Suppressor macrophage treated with lipopolysaccharide for 4 hours (primary cell): ENCODE measurements at places on chromosomes 1 and 21.

- DNase-seq, result no peak
These were observed 2.1 kb downstream of the TIE1 start for GRCh38 chr1:43302721-43303470.

- peak; percentile 80 for DNase-seq
These were observed 4.2 kb upstream of the PRXL2B start for GRCh38 chr1:2582391-2582790.

- DNase-seq, result peak; percentile 31
These were observed 42.8 kb upstream of the ATF3 start for GRCh38 chr1:212565571-212566305.

GRCh38 chr1:219121679-219122078 lies 52.0 kb upstream of the LYPLAL1 start:
- no peak for DNase-seq

- DNase-seq, result no peak
These were observed 30.4 kb downstream of the RRP1 start for GRCh38 chr21:43819511-43820405.

- DNase-seq, result no peak
These were observed 33.9 kb upstream of the PIGC start for GRCh38 chr1:172477741-172478140.

GRCh38 chr1:179776831-179777230 lies 33.7 kb downstream of the FAM163A start:
- DNase-seq, result no peak

DNA sequence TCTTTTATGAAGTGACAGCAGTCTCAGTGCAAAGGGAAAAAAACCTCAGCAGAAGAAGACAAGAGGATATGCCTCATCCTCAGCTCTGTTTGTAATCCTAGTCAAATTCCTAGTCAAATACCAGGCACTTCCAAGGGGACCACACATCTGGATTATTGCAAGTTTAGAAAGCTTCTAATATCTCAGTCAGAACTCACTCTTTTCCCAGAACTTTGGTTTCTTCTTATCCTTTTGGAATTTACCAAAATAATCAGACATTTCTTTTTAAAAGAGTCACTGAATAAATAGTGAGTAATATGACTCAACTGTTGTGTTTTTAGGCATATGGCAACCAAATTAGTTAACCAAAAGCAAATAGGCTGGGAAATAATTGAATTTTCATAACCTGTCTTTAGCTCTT lies 47.8 kb downstream of the PRRX1 start:
- DNase-seq, result no peak

DNA sequence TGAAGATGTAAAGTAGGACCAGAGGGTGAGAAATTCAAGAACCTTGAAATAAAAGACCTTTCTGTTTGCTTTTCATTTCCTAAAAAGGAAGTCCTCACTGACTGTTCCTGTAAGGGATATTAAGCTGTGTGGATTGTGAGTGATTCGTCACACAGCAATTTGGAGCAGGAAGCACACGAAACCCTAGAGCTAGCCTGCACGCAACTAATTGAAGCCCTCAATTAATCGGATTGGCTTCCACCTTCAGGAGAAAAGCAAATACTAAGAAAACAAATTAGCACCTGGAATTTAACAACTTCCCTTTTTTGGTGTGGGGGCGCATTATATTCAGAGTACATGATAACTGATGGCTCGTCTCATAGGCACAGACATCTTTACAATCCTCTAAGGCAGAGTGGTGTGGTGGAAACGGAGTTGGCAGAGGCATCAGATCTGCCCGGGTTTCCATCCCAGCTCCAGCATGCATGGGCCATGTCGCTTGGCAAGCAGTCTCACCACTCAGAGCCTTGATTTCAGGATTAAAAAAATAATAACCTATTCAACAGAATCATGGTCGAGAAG lies 95.2 kb downstream of the KCNJ15 start:
- peak; percentile 61 for DNase-seq

- peak; percentile 35 for DNase-seq
These were observed 84.9 kb upstream of the SLC44A3 start for GRCh38 chr1:94734963-94735901.

DNA sequence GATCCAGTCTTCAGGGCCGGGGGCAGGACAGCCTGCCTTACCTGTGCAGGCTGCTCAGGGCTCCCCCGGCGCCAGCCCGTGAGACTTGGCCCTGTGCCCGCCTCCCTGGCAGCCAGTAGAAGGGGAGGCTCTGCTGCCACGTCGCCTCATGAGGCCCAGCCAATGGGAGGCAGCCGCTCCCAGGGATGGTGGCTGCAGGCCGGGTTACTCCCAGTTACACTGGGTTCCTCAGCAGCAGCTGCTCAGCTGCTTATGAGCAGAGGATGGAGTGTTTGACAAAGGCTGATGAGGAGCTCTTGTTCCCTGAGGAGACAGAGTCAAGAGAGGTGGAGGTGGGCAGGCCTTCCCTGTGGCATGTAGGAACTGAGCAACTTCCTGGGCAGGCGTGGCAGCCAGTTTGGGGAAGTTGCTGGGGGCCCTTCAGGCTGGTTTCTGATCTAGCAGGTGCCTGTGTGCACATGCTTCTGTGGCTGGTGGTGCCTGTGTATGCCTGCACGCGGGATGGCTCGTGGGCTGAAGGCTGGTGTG lies 5.5 kb downstream of the MFSD2A start:
- peak; percentile 56 for DNase-seq

GRCh38 chr1:155392898-155393411 lies 72.3 kb downstream of the RUSC1 start:
- no peak for DNase-seq

DNA sequence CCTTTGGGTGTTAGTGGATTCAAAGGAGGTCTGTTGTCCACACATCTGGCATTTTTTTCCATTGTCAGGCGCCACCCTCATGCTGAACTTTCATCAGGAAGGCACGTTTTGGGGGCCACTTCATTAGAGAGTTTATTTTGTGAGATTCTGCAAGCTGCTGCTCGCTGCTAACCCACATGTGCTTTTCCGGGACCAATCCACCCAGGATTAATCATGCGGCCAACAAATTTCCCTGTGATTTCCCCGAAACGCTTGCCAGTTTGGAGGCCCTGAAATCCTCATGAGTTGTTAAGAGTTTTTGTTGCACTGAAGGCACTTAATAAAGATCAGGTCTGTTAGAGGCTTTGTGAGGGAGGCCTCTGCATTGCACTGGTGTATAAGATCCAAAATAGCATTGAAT lies 2.4 kb downstream of the PDPN start:
- no peak for DNase-seq

- DNase-seq, result peak; percentile 96
These were observed 37.0 kb downstream of the MIA3 start for GRCh38 chr1:222654849-222655248.

- no peak for DNase-seq
These were observed 96.4 kb upstream of the KCNJ6 start for GRCh38 chr21:38012672-38013071.

GRCh38 chr1:183454377-183454776 lies 17.9 kb upstream of the SMG7 start:
- no peak for DNase-seq

DNA sequence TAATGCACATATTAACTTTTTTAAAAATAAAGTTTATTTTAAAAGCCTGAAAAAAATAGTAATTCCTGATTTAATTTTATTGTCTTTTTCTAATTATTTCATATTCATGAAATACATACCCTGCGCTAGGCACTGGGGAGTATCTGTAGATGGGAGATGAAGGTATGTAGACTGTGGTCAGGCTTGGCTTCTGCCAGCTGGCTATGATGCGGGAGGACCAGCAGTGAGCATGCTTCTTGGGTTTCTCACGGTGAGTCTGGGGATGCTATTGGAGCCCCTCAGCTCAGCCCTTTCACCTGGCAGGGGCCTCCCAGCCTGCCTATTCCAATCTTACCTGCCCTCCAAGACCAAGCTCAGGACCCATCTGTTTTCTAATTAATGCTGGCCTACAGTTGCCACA lies 138.4 kb downstream of the NOS1AP start:
- DNase-seq, result no peak

DNA sequence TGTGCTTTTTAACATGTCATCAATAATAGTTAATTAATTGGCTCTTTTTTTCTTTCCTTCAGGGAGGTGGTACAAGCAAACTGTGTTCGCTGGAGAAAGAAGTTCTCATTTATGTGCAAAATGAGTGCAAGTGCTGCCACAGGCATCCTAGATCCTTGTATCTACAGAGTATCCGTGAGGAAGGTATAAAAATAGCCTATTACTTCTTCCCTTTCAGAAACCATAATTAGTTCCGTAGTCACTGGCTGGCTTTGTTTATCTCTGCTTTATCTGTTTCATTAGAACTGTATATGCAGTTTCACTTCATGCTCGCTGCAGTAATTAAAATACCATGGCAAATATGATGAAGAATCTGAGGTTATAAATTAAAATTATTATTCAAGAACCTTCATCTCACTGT lies 40.6 kb downstream of the EEIG2 start:
- no peak for DNase-seq

GRCh38 chr1:67674260-67675011 lies 10.6 kb upstream of the GADD45A start:
- peak; percentile 17 for DNase-seq

- no peak for DNase-seq
These were observed 9.9 kb upstream of the F3 start for GRCh38 chr1:94551449-94551848.

GRCh38 chr1:161313554-161314200 lies 504 bp upstream of the SDHC start:
- peak; percentile 7 for DNase-seq

DNA sequence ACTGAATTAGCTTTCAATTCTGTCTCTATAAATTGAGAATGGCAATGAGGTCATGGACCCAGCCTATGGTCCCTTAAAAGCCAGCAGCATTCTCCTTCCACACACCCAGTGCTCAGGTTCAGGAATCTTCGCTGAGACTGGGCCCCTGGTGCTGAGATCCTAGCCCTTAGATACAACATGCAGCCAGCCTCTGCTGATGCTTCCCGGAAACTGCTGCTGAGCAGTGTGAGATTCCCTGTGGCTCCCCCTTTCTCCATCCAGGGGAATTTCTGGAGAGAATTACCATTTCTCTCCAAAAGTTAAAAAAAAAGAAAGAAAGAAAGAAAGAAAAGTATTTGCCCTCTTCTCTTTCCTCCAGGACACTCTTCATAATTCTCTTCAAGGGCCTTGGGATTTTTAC lies 31.7 kb upstream of the RALGPS2 start:
- DNase-seq, result no peak

GRCh38 chr21:39452207-39452969 lies 618 bp downstream of the SH3BGR start:
- DNase-seq, result peak; percentile 9

DNA sequence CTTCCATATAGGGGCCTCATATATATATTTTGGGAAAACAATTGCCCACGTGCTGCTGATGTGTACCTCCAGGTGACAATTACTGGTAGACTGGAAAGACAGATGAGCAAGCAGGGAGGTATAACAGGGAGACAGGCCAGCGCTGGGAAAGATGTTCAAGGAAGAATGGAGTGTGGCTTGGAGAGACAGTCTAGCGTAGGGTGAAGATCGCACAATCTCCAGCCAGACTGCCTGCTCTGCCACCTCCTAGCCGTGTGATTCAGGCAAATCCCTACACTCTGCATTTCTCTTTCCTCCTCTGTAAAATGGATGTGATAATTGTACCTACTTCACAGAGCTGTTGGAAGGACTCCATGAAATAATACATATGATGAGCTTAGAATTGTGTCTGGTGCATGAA lies 66.1 kb downstream of the TMCO4 start:
- no peak for DNase-seq

DNA sequence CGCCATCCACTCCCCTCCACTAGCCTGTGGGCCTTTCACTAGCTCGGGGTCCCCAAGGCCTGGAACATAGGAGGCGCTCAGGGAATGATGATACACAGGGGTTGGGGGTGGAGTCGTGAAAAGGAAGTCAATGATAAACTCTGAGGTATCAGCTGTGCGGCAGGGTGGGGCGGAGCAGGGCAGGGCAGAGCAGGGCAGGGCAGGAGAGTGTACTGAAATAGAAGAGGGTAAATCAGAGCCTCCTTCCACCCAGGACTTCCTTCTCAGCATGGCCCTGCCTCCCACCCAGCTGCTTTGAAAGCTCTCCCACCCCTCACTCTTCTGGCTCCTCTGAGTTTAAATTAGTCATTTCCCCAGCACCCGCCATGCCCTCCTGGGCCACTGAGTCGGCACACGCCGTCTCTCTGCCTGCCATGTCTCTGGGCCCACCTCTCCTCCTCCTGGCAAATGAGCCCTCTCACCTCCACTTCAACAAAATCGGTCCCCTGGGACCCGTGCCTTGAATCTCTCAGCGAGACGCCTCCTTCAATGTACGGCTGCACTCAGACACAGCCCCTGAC lies 16.9 kb downstream of the CAPZB start:
- peak; percentile 71 for DNase-seq

DNA sequence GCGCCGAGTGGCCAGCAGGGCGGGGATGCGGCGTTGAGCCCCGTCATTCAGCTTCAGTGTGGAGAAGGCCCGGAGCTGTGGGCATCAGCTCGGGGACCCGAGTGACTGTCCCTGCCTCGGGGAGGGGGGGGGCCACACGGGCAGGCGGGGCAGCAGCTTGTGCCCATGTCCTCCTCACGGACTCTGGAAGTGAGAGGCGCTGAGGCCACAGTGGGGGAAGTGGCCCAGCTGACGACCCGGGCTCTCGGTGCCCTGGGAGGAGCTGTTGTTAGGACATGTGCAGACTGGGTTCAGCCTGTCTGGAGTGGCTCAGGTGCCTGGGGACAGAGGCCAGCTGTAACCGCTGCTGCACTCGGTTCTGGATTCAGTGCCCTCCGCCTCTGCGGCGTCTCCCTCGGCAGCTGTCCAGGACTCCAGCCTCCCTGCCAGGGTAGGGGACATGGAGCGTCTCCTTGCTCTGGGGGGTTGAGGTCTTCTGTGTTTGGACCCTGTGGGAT lies 71.1 kb downstream of the SKI start:
- DNase-seq, result peak; percentile 27

GRCh38 chr1:96522927-96523326 lies 198.7 kb upstream of the PTBP2 start:
- no peak for DNase-seq

GRCh38 chr1:89260566-89261255 lies 11.9 kb downstream of the GBP5 start:
- peak; percentile 36 for DNase-seq

DNA sequence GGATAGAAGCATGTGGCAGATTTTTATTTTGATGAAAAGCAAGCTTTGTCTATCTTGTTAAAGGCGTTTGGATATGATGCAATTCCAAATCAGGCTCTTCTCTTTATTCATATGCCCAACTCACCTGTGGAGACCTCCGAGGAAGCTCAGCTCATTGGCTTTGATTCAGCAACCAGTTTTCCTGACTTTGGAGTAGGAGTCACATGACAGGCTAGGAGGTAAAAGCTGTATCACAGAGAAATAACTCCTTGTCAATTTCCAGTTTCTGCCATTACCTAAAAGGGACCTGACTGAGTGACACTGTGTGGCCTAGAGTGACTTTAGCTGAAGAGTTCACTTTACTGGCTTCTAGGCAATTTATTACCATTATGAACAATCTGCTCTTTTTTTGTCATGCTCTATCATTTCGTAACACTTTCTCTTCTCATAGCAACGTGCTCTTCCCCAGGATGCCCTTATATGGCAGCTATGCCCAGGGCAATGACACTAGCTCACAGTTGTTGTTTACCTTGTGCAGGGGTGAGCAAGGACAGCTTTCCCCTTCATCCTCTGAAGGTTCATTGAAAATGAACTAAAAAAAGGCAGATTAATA lies 107.2 kb downstream of the KCNK1 start:
- DNase-seq, result peak; percentile 6
